ENCODE measurements at places on chromosomes 13 and 19. TPM values are rescaled to one million over a fixed set of nuclear protein-coding genes. Genes with fewer than 3 reads are reported as not detected.

ZNF560 gene
- 5.5 TPM for total RNA-seq

SLC25A15 gene
- 20.9 TPM for total RNA-seq

TBXA2R gene
- total RNA-seq: 0.39 TPM

ZNF324 gene
- 9.9 TPM for total RNA-seq

All from Daoy (cell line).